ENCODE measurements at places on chromosomes 7 and 10. TPM values are rescaled to one million over a fixed set of nuclear protein-coding genes. Genes with fewer than 3 reads are reported as not detected.

DNA sequence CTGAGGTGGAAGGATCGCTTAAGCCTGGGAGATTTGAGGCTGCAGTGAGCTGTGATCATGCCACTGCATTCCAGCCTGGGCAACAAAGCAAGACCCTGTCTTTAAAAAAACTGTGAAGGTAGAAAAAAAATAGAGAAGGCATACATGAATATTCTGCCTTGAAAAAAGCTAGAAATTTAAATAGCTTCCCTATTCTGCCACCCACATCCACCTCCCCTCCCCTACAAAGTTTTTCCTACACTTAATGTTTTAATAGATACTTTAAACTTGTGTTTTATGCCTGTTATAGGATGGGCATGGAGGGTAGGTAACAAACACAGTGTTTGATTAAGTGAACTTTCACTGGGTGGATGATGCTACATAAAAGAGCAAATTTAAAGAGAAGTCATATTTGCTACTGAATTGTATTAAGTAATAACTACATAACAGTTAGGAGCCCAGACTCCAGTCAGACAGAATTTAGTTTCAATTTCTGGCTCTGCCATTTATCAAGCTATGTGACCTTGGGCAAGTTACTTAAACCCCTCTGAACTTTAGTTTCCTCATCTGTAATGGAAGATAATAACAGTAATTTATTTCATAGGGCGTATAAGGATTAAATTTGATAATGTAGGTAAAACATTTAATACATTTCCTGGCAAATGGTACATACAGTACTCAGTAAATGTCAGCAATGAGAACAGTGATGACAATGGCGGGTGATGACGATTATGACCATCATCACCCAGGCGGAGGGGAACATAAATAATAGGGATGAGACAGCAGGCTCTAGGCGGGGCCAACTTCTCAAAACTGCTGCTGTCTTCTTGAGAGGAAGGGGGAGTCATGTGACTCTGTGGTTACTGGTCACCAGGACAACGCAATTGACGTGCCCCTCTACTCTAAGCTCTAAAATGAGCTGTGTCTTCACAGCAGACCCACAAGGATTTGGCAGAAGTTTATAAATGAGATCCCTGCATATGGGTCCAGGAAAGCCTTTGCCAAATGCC is 15.8 kb downstream of the DNMBP start:
- H3K27me3 ChIP-seq = no peaks in the 10 kb centered on the region
- no peaks in the 10 kb centered on the region for H3K36me3 ChIP-seq
- H3K4me3 ChIP-seq = no peak overlapping the region
- H3K4me1 ChIP-seq = peaks cover 44% of the 10 kb centered on the region
- peak overlapping the region; percentile 54 for H3K27ac ChIP-seq

DNA sequence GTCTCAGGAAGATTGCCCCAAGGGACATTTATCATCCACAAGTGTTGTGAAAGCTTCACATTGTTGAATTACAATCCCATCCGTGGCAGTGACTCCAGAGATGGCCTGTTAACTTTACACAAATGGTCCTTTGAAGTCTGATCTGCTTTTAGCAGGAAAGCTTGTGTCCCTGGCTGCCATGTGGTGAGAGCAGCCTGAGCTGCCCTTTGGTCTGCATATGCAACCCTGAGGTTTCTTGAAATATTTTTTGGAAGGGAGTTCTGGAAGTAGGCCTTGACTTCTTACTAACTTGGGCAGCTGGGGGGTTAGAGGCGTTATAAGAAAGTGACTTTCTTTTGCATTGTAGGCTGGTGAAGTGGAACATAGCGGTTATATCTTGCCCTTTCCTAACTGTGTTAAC is 41.3 kb upstream of the FAM180A start:
- no peak overlapping the region for H3K4me3 ChIP-seq
- DNase-seq = no peak
- no peaks in the 10 kb centered on the region for H3K4me1 ChIP-seq
- no peaks in the 10 kb centered on the region for H3K36me3 ChIP-seq

GRCh38 chr7:150722431-150722931 is 6.1 kb downstream of the GIMAP1 start:
- no peak for DNase-seq
- H3K27ac ChIP-seq = peak overlapping the region; percentile 73
- no peaks in the 10 kb centered on the region for H3K36me3 ChIP-seq

- peak overlapping the region; percentile 16 for H3K4me3 ChIP-seq
- H3K4me1 ChIP-seq = no peaks in the 10 kb centered on the region
- no peak for DNase-seq
- H3K27ac ChIP-seq = no peak overlapping the region
- H3K27me3 ChIP-seq = peaks cover 9% of the 10 kb centered on the region
Observed at GRCh38 chr10:131453721-131454634, 142.5 kb upstream of the TCERG1L start.

GRCh38 chr10:21526860-21527597 is 1.5 kb upstream of the SKIDA1 start:
- H3K4me1 ChIP-seq = peaks cover 17% of the 10 kb centered on the region
- H3K36me3 ChIP-seq = no peaks in the 10 kb centered on the region
- peak overlapping the region; percentile 100 for H3K27ac ChIP-seq
- DNase-seq = peak; percentile 48
- peak overlapping the region; percentile 75 for H3K4me3 ChIP-seq
- no peaks in the 10 kb centered on the region for H3K27me3 ChIP-seq

The TCTN3 gene
- total RNA-seq = 6.9 TPM

GRCh38 chr7:143222782-143223181 is 945 bp downstream of the TAS2R40 start:
- DNase-seq = no peak
- no peaks in the 10 kb centered on the region for H3K36me3 ChIP-seq
- H3K27me3 ChIP-seq = no peaks in the 10 kb centered on the region
- H3K4me1 ChIP-seq = no peaks in the 10 kb centered on the region

The CLIP2 gene
- 3.2 TPM for total RNA-seq

DNA sequence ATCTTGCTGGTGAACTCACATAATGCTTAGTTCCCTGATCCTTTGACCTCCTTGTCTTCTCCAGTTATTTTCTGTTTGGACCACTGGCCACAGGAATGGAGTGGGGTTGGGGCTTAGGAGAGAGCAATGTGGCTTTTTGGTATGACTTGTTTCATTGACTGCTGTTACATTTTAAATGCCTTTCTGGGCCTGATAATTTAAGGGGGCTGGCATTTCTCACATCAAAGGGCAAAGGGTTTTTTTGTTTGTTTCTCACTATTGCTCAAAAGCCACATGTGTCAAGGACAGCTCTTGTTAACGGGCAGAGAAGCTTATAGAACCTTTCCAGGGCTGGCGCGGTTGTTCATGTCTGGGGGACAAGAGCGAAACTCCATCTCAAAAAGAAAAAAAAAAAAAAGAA is 161.2 kb upstream of the TNRC18 start:
- no peaks in the 10 kb centered on the region for H3K27me3 ChIP-seq
- no peak for DNase-seq
- H3K4me3 ChIP-seq = no peak overlapping the region
- H3K36me3 ChIP-seq = no peaks in the 10 kb centered on the region

GRCh38 chr7:44445986-44446671 is 44.3 kb downstream of the NUDCD3 start:
- DNase-seq = peak; percentile 45
- peak overlapping the region; percentile 60 for H3K27ac ChIP-seq
- H3K4me1 ChIP-seq = peaks cover 73% of the 10 kb centered on the region
- no peaks in the 10 kb centered on the region for H3K36me3 ChIP-seq
- no peak overlapping the region for H3K4me3 ChIP-seq

The CARD11 gene
- total RNA-seq = not detected

- no peaks in the 10 kb centered on the region for H3K36me3 ChIP-seq
- H3K27ac ChIP-seq = no peak overlapping the region
- no peak overlapping the region for H3K4me3 ChIP-seq
Observed at GRCh38 chr7:2069472-2069860, 163.3 kb downstream of the MAD1L1 start.

The BHLHA15 gene
- total RNA-seq = not detected

DNA sequence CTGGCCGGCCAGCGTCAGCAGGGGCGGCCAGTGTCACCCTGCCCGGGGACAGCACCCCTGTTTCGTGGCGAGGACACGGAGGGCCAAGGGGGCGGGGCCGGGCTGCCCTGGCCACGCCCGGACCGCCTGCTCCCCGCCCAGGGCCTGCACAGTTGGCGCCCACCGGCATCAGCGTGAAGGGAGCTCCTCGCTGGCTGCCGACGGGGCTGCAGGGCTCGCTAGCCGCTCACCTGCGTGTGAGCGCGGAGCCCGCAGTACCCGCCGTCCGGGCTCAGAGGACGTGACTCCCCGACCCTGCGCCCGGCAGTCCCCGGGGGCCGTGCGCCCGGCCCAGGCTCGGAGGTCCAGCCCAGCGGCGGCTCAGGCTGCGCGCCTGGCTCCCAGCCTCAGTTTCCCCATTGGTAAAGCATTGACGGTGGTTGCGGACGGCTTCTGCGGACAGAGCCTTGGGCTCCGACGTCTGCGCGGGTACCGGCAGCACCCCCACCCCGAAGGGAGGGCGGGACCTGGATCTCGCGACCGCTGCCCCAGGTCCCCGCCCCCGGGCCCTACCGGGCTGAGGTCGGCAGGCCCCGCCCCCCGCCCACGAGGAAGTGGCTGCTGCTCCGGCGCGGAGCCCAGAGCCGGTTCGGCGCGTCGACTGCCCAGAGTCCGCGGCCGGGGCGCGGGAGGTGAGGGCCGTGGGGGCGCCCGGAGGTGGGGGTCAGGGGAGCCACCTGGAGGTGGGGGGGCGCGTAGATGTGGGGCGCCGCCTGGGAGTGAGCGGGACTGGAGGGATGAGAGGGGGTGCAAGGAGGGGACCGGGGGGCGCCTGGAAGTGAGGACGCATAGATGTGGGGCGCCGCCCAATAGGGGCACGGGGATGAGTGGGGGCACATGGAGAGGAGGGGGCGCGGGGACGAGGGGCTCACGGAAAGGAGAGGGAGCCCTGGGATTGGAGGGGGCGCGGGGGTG is at the start of gene ARPC1B:
TSS of gene ARPC1B (plus strand) at position 620 of the 954 bp plus-strand sequence. CDS start 10,985 bp downstream, outside the sequence.
- peak within 1 kb of the TSS; percentile 76 for H3K27ac ChIP-seq
- H3K36me3 ChIP-seq = no peaks in the 10 kb centered on the region
- DNase-seq = peak; percentile 58
- H3K4me1 ChIP-seq = peaks cover 13% of the 10 kb centered on the region
- H3K4me3 ChIP-seq = peak within 1 kb of the TSS; percentile 93
- H3K27me3 ChIP-seq = no peaks in the 10 kb centered on the region

- DNase-seq = no peak
- peak overlapping the region; percentile 20 for H3K27ac ChIP-seq
- H3K4me1 ChIP-seq = peaks cover 18% of the 10 kb centered on the region
- H3K4me3 ChIP-seq = no peak overlapping the region
- H3K36me3 ChIP-seq = no peaks in the 10 kb centered on the region
Observed at GRCh38 chr10:58733436-58733835, 220.8 kb downstream of the BICC1 start.

The TLX1 gene
- total RNA-seq = not detected

The OPN1SW gene
- total RNA-seq = not detected

GRCh38 chr7:86991093-86991769 is 68.2 kb downstream of the ELAPOR2 start:
- DNase-seq = no peak
- no peaks in the 10 kb centered on the region for H3K36me3 ChIP-seq
- H3K27ac ChIP-seq = no peak overlapping the region
- H3K4me3 ChIP-seq = no peak overlapping the region
- H3K4me1 ChIP-seq = no peaks in the 10 kb centered on the region

GRCh38 chr7:41439515-41439879 is 263.4 kb downstream of the INHBA start:
- no peaks in the 10 kb centered on the region for H3K4me1 ChIP-seq
- H3K36me3 ChIP-seq = no peaks in the 10 kb centered on the region
- no peaks in the 10 kb centered on the region for H3K27me3 ChIP-seq

The NKX1-2 gene
- not detected for total RNA-seq

GRCh38 chr10:92219559-92219958 is 71.3 kb downstream of the CPEB3 start:
- no peak for DNase-seq
- peaks cover 17% of the 10 kb centered on the region for H3K4me1 ChIP-seq
- H3K27me3 ChIP-seq = no peaks in the 10 kb centered on the region
- peak overlapping the region; percentile 76 for H3K27ac ChIP-seq

GRCh38 chr7:73844848-73845460 is 2.6 kb upstream of the METTL27 start:
- no peak overlapping the region for H3K4me3 ChIP-seq
- no peak for DNase-seq
- H3K36me3 ChIP-seq = no peaks in the 10 kb centered on the region
- peaks cover 6% of the 10 kb centered on the region for H3K4me1 ChIP-seq
- H3K27me3 ChIP-seq = no peaks in the 10 kb centered on the region
- H3K27ac ChIP-seq = no peak overlapping the region

DNA sequence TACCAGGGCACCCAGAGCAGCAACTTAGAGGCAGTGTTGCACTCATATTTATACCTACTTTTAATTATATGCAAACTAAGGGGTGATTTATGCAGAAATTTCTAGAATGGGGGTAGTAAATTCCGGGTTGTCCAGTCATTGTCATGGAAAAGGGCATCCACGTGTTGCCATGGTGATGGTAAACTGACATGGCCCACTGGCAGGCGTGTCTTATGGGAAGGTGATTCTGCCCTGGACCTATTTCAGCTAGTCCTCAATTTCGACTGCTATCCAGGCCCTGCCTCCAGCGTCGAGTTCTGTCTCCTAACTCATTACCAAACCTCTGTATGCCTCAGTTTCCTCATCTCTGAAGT is 12.8 kb downstream of the SNX8 start:
- no peaks in the 10 kb centered on the region for H3K27me3 ChIP-seq
- no peaks in the 10 kb centered on the region for H3K4me1 ChIP-seq
- no peaks in the 10 kb centered on the region for H3K36me3 ChIP-seq
- H3K27ac ChIP-seq = no peak overlapping the region
- DNase-seq = no peak

The HUS1 gene
- 26.8 TPM for total RNA-seq

DNA sequence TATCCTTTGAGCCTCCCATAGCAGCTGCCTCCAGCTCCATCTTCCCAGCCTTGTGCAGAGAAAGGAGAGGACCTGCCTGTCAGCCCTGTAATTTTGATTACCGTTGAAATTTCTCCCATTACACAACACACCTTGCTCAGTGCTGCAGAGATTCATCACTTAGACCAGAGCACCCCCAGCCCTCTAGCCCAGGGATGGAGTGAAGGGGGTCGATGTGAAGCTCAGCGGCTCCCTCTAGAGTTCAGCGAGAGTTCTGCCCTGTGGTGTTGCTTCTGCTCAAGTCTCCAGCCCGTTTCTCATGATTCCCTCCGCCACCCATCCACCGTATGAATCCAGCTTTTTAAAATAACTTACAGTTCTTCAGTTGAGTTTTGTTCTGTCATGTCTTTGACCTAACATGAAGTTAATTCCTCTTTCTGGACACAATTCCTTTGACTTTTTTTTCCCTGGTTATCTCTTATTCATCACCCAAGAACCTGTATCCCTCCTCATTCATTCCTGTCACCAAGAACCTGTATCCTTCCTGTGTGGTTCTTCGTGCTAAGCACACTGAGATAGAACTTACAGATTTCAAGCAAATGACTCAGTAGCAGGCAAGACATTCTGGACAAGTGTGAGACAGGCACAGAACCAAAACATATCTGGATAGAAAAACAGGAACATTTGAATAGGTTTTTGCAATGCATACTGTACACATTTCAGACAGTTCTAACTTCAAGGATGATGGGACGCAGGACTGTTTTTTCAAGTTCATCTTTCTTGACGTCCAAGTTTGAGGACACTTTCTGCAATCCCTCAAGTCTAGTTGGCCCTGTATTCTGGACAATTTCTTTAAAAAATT is 35.0 kb upstream of the ZNF32 start:
- DNase-seq = no peak
- no peaks in the 10 kb centered on the region for H3K36me3 ChIP-seq
- H3K27me3 ChIP-seq = no peaks in the 10 kb centered on the region
- peaks cover 20% of the 10 kb centered on the region for H3K4me1 ChIP-seq
- no peak overlapping the region for H3K27ac ChIP-seq

The CCL24 gene
- not detected for total RNA-seq

The INA gene
- total RNA-seq = not detected

The ADK gene
- 27.0 TPM for total RNA-seq

GRCh38 chr7:39310699-39311098 is 255.5 kb upstream of the YAE1 start:
- H3K36me3 ChIP-seq = no peaks in the 10 kb centered on the region
- H3K4me1 ChIP-seq = no peaks in the 10 kb centered on the region
- H3K27me3 ChIP-seq = no peaks in the 10 kb centered on the region
- DNase-seq = no peak
- H3K27ac ChIP-seq = no peak overlapping the region
- H3K4me3 ChIP-seq = no peak overlapping the region

Data from gastrocnemius medialis (tissue), 4 donors.